ENCODE measurements at places on chromosomes 11 and 22.

DNA sequence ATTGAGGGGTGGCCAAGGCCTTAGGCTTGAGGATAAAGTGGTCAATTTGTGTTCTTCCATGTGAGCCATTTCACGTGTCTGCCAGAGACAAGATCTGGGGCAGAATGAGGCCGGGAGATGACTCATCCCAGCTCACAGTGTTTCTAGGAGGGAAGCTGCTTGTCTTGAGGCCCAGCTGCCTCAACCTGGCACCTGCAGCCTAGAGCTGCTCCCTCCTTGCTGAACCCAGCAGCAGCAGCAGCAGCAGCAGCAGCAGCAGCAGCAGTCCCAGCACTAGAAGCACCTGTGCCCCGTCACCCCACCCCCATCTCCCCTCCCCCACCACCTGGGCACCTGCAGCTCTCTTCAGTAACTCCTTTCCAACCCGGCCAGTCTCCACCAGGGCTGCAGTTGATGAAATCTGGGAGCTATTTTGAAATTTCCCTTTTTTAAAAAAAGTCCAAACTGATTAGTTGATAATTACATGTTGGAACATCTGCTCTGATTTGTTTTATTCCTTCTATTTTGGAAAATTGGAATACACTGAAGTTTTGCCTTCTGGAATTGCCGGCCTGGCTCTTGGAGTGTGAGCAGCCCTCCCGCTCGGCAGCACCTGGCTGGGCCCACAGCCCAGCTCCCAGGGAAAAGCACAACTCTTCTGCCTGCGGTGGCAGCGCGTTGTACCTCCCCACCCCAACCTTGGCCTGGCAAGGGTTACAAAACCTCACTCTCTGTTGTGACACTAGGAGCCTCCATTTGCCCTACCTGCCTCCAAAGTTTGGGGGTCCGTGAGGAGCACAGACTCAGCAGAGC, 143.5 kb downstream of the NXPE2 start:
- DNase-seq, result no peak

DNA sequence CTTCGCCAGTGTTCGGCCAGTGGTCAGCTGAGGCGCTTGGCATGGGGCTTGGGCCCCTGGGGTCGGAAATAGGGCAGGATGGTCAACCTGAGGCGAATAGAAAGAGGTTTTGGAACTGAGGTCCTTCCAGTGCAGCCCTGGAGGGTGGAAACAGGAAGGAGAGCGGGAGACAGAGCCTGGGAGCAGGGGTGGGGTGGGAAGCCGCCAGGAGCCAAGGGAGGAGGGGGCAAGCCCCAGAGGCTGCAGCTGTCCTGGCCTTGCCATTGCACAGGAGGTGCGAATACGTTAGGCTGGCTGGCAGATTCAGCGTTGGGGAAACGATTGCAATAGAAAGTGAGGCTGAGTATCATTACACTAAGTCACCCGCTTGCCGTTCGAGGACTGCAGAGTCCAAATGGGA, 13.9 kb upstream of the KCTD17 start:
- no peak for DNase-seq

DNA sequence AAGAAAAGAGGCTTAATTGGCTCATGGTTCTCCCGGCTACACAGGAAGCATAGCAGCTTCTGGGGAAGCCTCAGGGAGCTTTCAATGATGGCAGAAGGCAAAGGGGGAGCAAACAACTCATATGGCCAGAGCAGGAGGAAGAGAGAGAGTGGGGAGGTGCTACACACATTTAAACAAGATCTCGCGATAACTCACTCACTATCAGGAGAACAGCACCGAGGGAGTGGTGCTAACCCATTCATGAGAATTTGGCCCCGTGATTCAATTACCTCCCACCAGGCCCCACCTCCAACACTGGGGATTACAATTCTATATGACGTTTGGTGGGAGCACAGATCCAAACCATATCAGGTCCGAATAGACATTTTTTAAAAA, 41.7 kb upstream of the APLNR start:
- DNase-seq, result no peak

DNA sequence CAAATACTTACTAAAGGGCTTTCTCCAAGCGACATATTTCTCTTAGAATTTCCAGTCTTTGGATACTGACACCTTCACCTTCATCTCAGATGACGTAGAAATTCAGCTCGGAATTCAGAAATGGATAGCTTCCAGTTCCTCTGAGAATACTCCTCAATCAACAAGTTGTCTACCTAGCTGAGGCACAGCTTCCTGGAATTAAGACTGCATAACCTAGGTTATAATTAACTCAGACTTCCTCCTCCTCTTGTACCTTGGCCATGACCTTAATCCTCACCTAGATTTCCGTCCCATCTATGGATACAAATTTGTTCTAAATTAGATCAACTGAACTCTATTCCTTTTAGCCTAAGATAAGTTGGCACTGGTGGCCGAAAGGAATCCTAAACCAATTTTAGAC, 17.4 kb downstream of the ATP5MG start:
- no peak for DNase-seq

DNA sequence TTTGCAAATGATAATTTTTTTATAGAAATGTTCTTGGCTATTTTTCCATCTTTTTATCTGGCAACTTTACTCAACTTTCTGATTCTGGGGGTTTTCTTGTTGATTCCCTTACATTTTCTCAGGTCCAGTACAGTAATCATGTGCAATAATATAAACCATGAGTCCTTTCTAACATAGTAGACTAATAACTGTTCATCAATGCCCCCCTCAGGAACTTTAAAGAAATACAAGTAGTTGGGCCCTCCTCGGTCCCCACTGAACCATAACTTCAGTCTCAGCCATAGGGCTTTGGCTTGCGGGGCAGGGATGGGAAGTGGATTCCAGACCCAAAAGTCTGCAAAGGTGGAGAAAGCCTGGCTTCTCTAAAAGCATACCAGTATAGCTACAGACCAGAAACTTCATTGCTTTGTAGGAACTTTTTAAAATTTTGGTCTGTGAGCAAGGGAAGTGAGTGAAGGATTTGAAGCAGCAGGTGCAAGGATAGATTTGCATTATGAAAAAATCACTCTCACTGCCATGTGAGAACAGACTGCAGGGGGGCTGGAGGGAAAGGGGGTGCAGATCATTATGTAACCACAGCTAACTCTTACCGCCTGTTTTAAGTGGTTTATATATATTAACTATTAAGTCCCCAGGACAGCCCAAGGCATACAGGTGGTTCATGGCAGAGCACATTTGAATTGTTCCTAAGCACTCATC, 10.4 kb upstream of the TUB start:
- DNase-seq, result no peak

- no peak for DNase-seq
These were observed 46.4 kb upstream of the TBCEL start for GRCh38 chr11:120977266-120978137.

DNA sequence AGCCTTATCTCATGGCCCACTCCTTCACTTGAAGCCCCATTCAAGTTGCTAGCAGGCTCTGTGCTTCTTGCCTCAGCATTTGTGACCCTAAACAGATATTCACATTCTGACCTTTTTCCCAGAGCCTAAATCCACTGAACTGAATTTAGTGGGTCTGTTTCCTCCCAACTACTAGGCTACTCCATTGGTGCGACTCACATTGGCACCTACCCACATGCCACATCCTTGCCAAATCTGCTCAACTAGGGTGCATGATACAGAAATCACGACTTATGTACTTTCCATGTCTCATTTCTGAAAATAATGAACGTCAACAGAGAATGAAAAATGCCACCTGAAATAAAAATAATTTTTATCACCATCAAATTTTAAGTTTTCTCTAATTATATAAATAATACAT, 8.4 kb upstream of the MMP12 start:
- no peak for DNase-seq

- no peak for DNase-seq
These were observed 27.4 kb downstream of the TSPAN4 start for GRCh38 chr11:870127-870413.

DNA sequence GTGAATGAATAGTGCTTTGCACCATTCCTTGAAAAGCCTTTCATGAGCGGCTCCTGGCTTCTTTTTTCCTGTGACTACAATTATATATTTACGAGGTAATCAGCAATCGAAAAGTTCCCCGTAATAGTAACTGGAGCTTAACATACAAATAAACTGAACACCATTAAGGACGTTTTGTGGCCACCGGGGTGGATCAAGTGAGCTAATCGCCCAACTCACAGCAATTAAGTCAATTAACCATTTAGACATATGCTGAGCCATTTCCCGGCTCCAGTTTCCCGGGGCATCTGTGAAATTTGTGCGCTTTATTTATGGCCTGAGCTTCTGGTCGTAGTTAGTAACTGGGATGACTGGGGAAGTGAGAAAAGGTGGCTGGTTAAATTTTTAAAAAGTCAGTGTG, 465.2 kb downstream of the MIAT start:
- DNase-seq, result no peak

GRCh38 chr11:130162733-130163132, 3.2 kb downstream of the ST14 start:
- DNase-seq, result no peak

DNA sequence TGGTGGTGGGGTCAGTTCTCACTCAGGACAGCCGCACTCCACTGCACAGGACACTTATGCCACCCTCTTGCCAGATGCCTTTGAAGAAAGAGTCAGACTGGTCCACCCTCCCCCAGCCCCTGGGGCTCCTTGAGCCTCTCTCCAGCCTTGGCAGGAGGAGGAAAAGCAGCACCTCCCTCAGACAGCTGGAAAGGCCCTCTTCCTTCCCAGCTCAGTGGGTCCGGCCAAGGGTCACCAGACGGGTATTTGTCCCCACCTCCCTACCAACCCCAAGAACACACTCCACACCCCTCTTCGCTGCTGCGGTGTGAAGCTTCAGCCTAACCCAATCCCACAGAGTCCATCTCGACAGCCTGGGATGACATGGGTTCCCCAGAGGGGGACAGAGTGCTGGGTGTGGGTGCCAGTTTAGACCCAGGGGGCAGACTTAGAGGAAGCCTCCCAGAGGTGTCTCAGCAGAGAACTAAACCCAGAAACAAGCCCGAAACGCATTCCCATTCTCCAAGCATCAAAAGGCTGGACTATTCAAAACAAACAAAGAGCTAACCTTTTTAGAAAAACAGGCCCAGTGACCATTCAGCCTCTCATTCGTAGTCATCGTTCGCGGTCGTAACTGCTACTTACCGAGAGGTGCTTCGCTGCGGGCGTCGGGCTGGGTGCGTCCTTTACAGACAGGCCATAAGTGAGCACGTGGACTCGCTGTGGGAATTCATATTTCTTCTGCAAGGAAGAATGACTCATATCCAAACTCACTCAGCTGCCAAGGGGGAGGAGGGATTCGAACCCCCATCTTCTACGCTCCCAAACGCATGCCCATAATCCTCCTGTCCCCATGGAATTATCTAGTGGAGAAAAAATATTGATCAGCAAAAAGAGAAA, 57.5 kb upstream of the ANO1 start:
- DNase-seq, result no peak
